ENCODE measurements at places on chromosomes 4 and X.

GRCh38 chr4:3115637-3116270 is 41.3 kb downstream of the HTT start:
- no peaks in the 10 kb centered on the region for H3K27me3 ChIP-seq
- H3K4me3 ChIP-seq = no peak overlapping the region
- peak overlapping the region; percentile 84 for H3K27ac ChIP-seq
- peak; percentile 41 for DNase-seq
- no peaks in the 10 kb centered on the region for H3K36me3 ChIP-seq

- peaks cover 25% of the 10 kb centered on the region for H3K27me3 ChIP-seq
- no peak for DNase-seq
- no peak overlapping the region for H3K27ac ChIP-seq
- H3K4me3 ChIP-seq = no peak overlapping the region
Observed at GRCh38 chr4:143701365-143701764, 890 bp upstream of the FREM3 start.

GRCh38 chrX:20623448-20623847 is 356.7 kb upstream of the RPS6KA3 start:
- no peak overlapping the region for H3K4me3 ChIP-seq
- no peak overlapping the region for H3K27ac ChIP-seq
- no peak for DNase-seq

DNA sequence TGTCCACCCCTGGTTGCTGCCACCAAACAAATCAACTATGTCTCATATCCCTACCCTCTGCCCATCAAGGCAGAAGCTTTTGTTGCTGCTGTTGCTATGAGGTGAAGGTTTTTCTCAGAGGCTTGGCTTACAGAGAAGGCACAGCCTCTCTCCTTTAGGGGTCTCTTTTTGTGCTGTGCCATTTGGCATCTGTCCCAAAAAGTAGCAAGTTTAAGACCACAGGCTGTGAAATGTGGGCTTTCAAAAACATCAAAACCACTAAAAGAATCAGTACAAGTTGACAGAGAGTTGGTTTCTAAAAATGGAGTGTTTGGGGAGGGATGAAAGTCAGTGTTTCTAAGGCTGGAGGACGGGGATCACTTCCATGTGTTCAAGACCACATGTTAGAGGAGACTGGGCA is 634.9 kb downstream of the BCOR start:
- no peaks in the 10 kb centered on the region for H3K36me3 ChIP-seq
- DNase-seq = no peak
- H3K4me1 ChIP-seq = no peaks in the 10 kb centered on the region
- H3K27ac ChIP-seq = no peak overlapping the region
- no peaks in the 10 kb centered on the region for H3K27me3 ChIP-seq

- H3K27ac ChIP-seq = no peak overlapping the region
- no peak for DNase-seq
- H3K27me3 ChIP-seq = no peaks in the 10 kb centered on the region
- no peak overlapping the region for H3K4me3 ChIP-seq
- H3K4me1 ChIP-seq = peaks cover 25% of the 10 kb centered on the region
Observed at GRCh38 chr4:88010966-88011365, 3.5 kb downstream of the PKD2 start.

DNA sequence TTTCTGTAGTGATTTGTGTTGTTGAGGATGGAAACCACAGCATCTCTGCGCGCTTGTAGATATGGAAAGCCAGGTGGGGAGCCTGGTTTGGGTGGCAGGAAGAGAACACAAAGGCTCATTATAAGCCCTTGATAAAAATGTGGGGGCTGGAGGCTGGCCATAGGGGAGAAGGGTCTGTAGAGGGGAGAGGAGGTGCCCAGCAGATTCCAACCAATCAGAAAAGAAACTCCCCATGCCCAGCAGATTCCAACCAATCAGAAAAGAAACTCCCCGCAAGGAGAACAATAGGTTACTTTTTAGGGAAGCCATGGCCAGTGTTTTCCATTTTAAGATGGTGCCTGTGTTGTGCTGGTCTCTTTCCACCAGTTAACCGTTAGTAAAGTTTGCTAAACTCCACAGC is 9.8 kb upstream of the CENPU start:
- no peak for DNase-seq
- H3K4me1 ChIP-seq = peaks cover 28% of the 10 kb centered on the region
- no peak overlapping the region for H3K27ac ChIP-seq
- H3K36me3 ChIP-seq = no peaks in the 10 kb centered on the region

DNA sequence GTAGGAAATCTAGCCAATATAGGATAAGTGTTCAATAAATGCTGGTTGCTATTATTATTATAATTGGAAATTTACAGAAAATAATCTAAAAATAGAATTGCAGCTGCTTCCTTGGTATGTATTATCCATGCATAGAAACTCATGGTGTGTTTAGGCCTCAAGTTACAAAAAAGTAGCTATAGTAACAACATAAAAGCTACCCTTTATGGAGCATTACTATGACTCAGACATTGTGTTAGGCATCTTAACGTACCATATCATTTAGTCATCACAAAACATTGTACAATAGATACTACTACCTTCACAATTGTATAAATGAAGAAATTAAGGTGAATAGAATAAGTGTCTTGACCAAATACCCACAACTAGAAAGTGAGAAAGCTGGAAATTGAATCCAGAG is 126.9 kb upstream of the NRK start:
- H3K27me3 ChIP-seq = no peaks in the 10 kb centered on the region
- H3K27ac ChIP-seq = no peak overlapping the region
- peaks cover 6% of the 10 kb centered on the region for H3K4me1 ChIP-seq
- no peak overlapping the region for H3K4me3 ChIP-seq
- no peak for DNase-seq

DNA sequence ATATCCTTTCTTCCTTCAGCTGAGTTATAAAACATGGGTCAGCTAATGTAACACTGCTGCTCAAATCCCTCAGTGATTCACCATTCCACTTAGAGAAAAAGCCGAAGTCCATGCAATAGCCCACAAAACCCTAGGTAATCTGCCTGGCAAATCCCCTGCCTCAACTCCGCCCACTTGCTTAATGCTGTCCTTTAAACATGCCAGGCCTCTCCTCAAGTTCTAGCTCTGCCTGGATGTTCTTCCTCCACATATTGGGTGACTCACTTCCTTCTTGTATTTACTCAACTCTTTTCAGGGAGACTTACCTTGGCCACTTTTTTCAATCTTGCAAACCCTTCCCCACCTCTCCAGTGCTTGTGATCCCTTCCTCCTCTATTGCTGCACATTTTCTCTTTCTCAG is 89.8 kb downstream of the EMCN start:
- H3K4me3 ChIP-seq = no peak overlapping the region
- H3K4me1 ChIP-seq = no peaks in the 10 kb centered on the region
- DNase-seq = no peak
- no peaks in the 10 kb centered on the region for H3K27me3 ChIP-seq

GRCh38 chr4:34723605-34724004 is 1520.7 kb downstream of the ARAP2 start:
- H3K27me3 ChIP-seq = no peaks in the 10 kb centered on the region
- H3K27ac ChIP-seq = no peak overlapping the region
- no peak for DNase-seq
- H3K4me1 ChIP-seq = no peaks in the 10 kb centered on the region
- no peaks in the 10 kb centered on the region for H3K36me3 ChIP-seq

- H3K27me3 ChIP-seq = no peaks in the 10 kb centered on the region
- peaks cover 5% of the 10 kb centered on the region for H3K4me1 ChIP-seq
- H3K27ac ChIP-seq = no peak overlapping the region
- no peaks in the 10 kb centered on the region for H3K36me3 ChIP-seq
- no peak for DNase-seq
Observed at GRCh38 chr4:83276299-83277040, 8.1 kb downstream of the COQ2 start.

DNA sequence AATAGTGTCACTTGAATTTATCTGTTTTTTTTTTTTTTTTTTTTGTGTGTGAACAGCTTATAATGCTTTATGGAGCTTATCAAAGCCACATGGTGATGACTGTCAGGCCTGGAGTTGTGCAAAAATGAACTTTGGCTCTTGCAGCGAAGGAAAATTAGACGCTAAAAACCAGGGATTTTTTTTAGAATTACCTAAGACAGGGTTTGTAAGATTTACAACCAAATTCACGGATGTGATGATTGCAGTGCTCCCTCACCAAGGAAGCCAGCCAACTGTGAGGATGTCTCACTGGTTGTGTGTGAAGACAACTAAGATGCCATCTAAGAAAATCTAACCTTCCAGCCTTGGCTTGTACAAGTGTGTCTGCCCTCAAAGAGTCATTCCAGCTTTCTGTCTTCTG is 127.1 kb upstream of the SLC4A4 start:
- peaks cover 7% of the 10 kb centered on the region for H3K4me1 ChIP-seq
- H3K27ac ChIP-seq = no peak overlapping the region
- no peaks in the 10 kb centered on the region for H3K36me3 ChIP-seq
- no peak overlapping the region for H3K4me3 ChIP-seq
- DNase-seq = no peak

DNA sequence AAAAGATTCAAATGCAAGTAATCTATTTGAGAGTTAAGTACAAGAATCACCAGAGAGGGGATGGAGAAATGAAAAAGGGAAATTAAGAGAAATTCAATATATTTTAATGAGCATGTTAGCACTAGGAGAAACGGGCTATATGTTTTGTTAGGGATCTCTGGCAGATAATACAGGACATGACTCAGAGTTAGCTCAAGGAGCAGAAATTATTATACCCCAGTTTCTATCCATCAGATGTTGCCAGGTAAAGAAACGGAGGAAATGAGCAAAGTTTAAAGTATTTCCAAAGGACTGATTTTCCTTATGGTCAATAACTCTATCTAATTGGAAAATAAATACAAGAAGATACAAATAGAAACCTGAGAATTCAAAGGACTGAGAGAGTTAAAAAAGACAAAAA is 867.6 kb downstream of the TRAM1L1 start:
- H3K36me3 ChIP-seq = no peaks in the 10 kb centered on the region
- H3K4me1 ChIP-seq = no peaks in the 10 kb centered on the region
- no peak overlapping the region for H3K4me3 ChIP-seq
- no peak overlapping the region for H3K27ac ChIP-seq

DNA sequence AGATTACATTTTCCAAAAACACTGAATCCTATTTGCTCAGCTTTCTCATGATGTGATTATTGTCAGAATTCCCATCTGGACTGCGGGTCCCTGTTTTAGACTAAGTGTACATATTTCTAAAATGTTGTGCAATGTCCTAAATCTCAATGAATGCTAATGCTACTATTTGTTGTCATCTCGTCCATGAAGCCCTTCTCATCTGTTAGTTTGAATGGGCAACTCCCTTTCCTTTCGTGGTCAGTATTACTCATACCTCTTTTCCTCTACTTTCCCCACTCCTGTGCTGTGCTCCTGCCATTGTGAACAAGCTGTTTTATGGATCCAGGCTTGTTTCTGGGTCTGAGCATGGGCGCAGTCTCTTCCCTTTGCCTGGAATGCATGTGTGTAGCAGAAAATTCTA is 91.0 kb downstream of the MID1 start:
- H3K27ac ChIP-seq = no peak overlapping the region
- no peaks in the 10 kb centered on the region for H3K36me3 ChIP-seq
- no peaks in the 10 kb centered on the region for H3K27me3 ChIP-seq
- no peaks in the 10 kb centered on the region for H3K4me1 ChIP-seq
- H3K4me3 ChIP-seq = no peak overlapping the region
- no peak for DNase-seq

- no peaks in the 10 kb centered on the region for H3K36me3 ChIP-seq
- H3K4me3 ChIP-seq = no peak overlapping the region
- no peaks in the 10 kb centered on the region for H3K27me3 ChIP-seq
- DNase-seq = peak; percentile 10
Observed at GRCh38 chr4:3262208-3263052, 13.5 kb downstream of the MSANTD1 start.

- no peak overlapping the region for H3K27ac ChIP-seq
- no peaks in the 10 kb centered on the region for H3K27me3 ChIP-seq
- DNase-seq = no peak
- H3K4me3 ChIP-seq = no peak overlapping the region
- no peaks in the 10 kb centered on the region for H3K4me1 ChIP-seq
- no peaks in the 10 kb centered on the region for H3K36me3 ChIP-seq
Observed at GRCh38 chr4:59700651-59701050, 1499.5 kb upstream of the ADGRL3 start.

- H3K36me3 ChIP-seq = no peaks in the 10 kb centered on the region
- peaks cover 18% of the 10 kb centered on the region for H3K4me1 ChIP-seq
- no peak overlapping the region for H3K4me3 ChIP-seq
- no peak for DNase-seq
- H3K27me3 ChIP-seq = no peaks in the 10 kb centered on the region
Observed at GRCh38 chr4:10168151-10168550, 51.6 kb upstream of the WDR1 start.

- no peaks in the 10 kb centered on the region for H3K27me3 ChIP-seq
- DNase-seq = no peak
- no peaks in the 10 kb centered on the region for H3K36me3 ChIP-seq
- no peak overlapping the region for H3K27ac ChIP-seq
- no peaks in the 10 kb centered on the region for H3K4me1 ChIP-seq
- H3K4me3 ChIP-seq = no peak overlapping the region
Observed at GRCh38 chr4:184318852-184319251, 101.2 kb upstream of the ENPP6 start.

DNA sequence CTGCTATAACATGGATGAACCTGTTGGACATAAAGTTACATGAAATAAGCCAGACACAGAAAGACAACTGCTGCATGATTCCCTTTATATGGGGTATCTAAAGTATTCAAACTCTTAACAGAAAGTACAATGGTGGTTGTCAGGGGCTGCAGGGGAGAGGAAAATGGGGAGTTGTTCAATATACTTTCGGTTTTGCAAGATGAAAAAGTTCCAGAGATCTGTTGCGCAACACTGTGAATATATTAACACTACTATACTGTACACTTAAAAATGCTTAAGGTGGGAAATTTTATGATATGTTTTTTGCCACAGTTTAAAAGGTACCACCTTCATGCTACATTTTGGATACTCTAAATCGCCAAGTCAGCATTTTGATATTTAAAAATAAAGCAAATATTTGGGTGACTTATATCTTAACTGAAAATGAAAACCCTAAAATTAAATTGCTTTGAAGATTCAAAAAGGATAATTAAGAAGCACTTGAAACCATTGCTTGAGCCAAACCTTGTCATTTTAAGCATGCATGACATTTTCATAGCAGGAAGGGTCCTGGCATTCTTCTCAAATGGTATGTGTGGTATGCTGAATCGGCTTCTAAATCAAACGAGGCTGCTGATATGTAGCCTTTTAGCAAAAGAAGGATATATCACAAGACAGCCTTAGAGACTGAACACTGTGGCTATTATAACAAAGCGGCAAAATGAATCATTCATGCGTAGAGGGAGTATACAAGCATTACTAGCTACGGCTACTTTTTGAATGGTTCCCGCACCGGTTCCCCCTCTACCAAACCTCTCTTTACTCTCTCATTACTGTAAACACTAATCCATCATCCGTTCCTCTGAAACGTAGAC is 607.1 kb upstream of the DIPK2B start:
- no peaks in the 10 kb centered on the region for H3K27me3 ChIP-seq
- H3K27ac ChIP-seq = no peak overlapping the region
- no peaks in the 10 kb centered on the region for H3K36me3 ChIP-seq
- no peak for DNase-seq

DNA sequence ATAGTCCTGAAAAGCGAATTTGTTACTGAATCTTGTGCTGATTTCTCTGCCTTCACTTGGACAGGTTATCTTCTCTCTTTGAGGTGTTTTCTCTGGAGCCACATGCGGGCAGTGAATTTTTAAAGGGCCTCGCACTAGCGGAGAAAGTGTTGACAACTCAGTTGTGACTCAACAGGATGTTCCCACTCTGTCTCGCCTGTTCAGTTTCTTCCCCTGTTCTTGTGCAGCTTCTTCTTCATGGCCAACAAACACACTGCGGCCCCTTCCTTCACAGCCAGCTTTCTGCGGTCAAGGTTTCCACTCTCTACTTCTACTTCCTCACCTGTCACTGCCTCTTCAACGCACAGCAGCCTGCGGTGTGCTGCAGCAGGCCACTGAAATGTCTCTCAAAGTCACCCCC is 1.1 kb upstream of the SHROOM4 start:
- H3K4me1 ChIP-seq = no peaks in the 10 kb centered on the region
- no peak overlapping the region for H3K27ac ChIP-seq
- DNase-seq = no peak
- H3K36me3 ChIP-seq = no peaks in the 10 kb centered on the region
